Sigmoid colon (tissue), 7 donors: ENCODE measurements at places on chromosomes 5 and 9. TPM values are rescaled to one million over a fixed set of nuclear protein-coding genes. Genes with fewer than 3 reads are reported as not detected.

- no peak for DNase-seq
These were observed 12.7 kb downstream of the PLK2 start for GRCh38 chr5:58447226-58447625.

GRCh38 chr5:158224253-158224652 lies 365.3 kb upstream of the CLINT1 start:
- no peak for DNase-seq

Gene KCNN2
- 3.6 TPM for total RNA-seq

DNA sequence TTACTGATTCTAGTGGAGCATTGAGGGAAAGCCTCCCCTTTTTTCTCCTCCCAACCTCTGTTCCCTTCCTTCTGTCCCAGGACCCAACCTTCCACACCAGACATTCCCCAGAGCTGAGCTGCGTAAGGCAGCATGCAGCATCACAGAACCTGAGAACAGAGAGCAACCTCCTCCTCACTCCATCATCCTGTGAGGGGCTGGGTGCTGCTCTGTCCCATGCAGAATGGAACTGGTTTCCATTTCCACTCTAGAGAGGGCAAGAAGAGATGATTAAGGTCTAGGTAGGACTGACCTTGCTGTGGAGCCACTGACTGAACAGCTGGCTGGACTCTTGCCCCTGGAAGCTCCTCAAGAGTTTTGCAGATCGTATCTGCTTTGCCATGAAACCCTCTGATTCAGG lies 30.1 kb upstream of the IL7R start:
- no peak for DNase-seq

DNA sequence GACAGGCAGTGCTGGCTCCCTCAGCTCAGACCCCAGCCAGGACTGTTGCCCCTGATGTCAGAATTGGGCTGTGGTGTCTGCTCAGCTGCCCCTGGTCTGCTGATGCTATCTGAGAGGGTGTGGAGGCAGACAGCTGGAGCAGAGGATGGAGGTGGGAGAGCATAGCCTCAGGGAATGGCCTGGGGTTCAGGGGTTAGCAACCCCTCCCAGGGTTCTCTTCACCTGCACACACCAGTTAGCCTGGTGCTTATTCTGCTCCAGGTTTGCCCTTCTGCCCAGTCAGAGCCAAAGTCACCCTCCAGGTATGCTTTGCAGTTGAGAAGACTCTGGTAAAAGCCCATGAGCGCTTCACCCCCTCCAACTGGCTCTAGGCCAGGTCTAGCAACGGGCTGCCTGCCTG lies 109.8 kb downstream of the SAXO1 start:
- no peak for DNase-seq

GRCh38 chr9:101478906-101479305 lies 43.3 kb upstream of the ALDOB start:
- DNase-seq, result no peak

Gene PCDHB13
- 7.8 TPM for total RNA-seq
